Right renal pelvis (tissue), 4 donors: ENCODE measurements at places on chromosomes 16 and 17. TPM values are rescaled to one million over a fixed set of nuclear protein-coding genes. Genes with fewer than 3 reads are reported as not detected.

GRCh38 chr17:37098910-37099664 lies 150.3 kb downstream of the AATF start:
- no peak for DNase-seq

GRCh38 chr16:2783581-2784357 lies 3.6 kb downstream of the PRSS33 start:
- DNase-seq = no peak

GRCh38 chr17:39765766-39766165 lies 28.0 kb downstream of the GRB7 start:
- no peak for DNase-seq

- no peak for DNase-seq
Measured at GRCh38 chr17:78798695-78799559, 16.9 kb upstream of the CYTH1 start.

The SYT17 gene
- 10.5 TPM for polyA plus RNA-seq
